ENCODE measurements at places on chromosomes 2 and 18.

DNA sequence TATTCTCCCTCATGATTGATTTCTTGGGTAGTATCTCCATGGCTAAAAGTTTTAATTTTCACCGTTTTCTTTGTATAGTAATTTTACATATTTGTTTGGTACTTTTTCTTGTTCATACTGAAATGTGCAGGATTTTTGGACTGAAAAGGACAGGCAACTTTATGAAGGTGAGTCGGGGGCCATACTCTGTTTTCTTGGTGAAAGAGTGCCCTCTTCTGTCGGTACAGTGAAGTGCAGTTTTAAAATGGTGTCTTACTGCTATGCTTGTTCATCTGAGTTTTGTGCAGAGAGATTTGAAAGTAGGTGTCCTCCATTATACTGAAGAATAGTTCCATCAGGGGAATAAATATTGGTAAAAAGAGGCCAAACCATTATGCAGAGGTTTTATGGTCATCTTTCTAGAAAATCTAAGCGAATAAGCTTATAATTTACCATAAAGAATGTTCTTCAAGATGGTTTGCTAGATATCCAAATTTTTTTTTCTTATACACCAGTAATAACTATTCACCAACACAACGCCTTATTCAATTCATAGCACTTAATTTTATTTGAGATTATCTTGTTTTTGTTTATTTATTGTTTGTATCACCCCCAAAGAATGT, 8.7 kb upstream of the SERPINB13 start:
- DNase-seq, result no peak

- no peak for DNase-seq
Measured at GRCh38 chr18:7068871-7069590, 48.6 kb downstream of the LAMA1 start.

GRCh38 chr18:54020966-54021365, 203.5 kb downstream of the MBD2 start:
- DNase-seq, result no peak

DNA sequence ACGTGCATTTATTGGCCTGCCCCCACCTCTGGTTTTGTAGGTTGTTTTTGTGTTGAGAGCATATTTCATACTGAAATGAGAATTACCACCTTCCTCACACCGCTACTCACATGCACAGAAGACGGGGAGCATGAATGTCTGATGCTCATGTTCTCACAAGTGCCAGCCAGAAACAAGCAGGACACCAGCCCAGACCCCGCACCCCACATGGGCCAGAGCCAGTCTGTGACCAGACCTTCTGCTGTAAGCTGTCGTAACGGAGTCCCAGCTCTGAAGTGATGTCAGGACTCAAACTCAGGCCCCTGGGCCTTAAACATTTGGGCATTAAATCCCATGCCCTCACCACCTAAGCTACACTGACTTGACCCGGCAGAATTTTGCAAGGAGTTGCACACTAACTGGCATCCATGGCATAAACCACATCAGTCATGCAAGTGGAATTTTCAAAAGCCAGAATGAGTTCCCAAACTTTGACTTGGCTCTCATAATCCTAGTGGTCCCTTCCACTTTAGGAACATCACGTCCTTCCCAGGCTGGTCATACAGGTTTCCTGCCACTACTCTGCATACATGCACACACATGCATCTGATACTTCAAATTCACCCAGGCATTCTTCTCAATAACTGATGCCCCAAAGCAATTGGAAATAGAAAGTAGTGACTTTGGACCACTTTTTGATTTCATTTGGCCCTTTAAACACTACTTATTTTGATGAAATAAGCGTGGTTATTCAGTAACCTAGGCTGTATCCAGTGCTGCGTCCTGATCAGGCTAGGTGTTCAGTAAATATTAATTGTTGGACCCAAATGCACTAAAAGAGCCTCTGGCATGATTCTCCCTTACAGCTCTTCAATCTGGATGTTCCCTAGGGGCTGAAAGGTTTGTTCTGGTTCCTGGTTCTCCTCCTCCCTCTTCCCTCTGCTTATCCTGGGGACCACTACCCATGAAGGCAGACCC, 223.1 kb upstream of the ID2 start:
- DNase-seq, result no peak

DNA sequence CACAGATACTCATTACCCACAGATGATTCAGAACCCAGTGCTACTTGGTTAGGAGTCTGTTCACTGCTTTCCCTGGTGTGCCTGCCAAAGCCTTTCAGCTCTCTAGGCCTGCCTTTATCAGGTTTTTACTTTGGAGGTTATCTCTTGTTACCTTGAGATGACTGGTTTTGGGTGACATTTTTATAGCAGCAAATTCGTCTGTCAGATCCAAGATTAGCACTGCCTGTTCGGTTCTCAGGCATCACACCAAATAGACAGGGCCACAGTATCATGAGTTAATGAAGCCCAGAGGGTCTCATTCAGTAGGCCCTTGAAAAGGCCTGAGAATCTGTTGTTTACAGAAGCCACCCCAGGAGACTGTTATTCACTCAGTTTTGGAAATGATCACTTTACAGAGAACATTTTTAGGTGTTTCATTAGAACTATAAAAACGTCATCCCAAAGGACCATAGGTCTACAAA, 121.2 kb downstream of the OSBPL6 start:
- no peak for DNase-seq

GRCh38 chr2:215401896-215402379, 33.9 kb downstream of the FN1 start:
- no peak for DNase-seq

- DNase-seq, result no peak
Measured at GRCh38 chr2:111656894-111657293, 227.1 kb downstream of the ANAPC1 start.

Data from effector CD4-positive, alpha-beta T cell (primary cell).